ENCODE measurements at places on chromosomes 1 and 21.

DNA sequence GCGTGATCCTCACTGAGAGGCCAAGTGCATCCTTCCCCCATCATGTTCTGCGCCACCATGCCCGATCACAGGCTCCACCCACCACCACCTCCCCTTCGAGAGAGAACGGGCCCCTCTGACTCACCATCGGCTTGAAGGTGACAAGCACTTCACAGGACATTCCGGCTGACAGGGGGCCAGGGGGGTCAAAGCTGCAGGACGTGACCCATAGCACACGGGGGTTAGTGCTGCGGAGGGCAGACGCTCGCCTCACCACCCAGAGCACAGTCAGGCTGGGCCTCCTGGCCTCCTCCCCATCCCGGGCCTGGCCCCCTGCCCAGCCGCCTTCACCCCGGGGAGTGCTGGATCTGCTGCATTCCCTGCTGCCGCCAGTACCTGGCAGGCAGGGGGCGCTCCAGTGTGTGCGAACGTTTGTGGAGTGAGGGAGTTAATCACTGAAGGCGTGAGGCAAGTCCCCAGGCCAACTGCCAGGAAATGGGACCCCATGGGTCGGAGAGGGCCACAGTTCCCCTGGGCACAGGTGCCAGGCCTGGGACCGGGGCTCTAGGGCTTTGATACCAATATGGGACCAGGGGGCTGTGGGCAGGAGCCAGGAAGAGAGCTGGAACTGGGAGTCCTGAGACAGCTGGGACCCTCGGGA is 40.9 kb upstream of the TMEM52 start:
- DNase-seq: peak; percentile 16

DNA sequence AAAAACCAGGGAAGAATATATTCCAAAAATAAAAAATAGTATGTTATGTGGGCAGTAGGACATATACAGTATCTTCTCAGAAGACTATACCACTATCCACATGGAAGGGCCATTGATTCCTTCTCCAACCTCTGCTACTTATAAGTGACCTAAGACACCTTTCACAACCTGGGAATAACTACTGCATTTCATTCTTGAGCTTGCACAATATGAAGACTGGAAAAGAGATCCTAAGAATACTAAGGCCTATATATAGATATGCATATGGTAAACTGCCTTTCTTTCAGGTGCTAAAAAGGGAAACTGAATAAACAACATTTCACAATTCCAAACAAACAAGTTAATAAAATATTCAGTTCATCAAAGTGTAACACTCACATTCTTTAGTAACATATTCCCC is 32.0 kb upstream of the SDC3 start:
- DNase-seq: no peak

DNA sequence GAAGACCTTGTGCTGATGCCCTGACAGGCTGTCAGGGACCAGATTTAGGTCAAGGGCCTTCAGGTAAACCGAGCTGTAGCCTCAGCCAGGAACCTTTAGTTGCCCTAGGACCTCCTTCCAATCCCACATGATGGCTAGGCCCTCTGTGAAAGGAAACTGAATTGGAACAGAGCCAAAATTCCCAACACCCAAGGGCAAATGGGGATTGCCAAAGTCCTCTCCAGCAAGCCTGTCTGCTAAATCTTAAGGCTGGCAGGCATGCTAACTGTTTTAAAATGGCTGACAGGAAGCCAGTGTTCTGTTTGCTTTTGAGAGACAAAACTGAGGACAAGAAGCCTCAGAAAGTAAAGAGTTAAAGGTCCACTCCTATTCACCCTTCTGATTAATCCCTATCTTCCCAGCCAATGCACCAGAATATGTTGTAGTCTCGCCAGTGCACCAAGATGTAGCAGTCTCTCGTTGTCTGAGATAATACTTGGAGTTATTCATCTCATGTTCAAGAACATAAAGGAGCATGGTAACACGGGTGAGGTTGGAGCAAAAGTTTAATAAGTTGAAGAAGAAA is 35.1 kb downstream of the MSTO1 start:
- no peak for DNase-seq

GRCh38 chr1:59976194-59977074 is 49.9 kb upstream of the CYP2J2 start:
- peak; percentile 13 for DNase-seq

GRCh38 chr1:200888349-200888838 is 6.3 kb upstream of the INAVA start:
- peak; percentile 47 for DNase-seq

DNA sequence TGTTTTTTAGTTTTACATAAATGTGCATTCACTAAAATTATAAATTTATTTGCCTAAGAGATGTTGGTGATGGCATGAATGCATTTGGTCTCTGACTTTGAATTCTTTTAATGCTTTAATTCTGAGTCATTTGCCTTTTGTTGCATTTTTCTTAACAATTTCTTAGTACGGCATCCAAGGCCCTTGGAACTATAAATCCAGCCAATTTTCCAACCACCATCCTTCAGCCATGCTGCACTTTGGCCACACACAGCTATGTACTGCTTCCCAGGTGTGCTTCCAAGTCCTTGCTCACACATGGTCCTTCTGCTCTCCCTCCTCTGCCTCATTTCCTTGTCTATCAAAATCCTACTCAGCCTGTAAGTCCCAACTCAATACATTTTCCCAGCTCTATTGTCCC is 161.0 kb downstream of the DHRS3 start:
- no peak for DNase-seq

DNA sequence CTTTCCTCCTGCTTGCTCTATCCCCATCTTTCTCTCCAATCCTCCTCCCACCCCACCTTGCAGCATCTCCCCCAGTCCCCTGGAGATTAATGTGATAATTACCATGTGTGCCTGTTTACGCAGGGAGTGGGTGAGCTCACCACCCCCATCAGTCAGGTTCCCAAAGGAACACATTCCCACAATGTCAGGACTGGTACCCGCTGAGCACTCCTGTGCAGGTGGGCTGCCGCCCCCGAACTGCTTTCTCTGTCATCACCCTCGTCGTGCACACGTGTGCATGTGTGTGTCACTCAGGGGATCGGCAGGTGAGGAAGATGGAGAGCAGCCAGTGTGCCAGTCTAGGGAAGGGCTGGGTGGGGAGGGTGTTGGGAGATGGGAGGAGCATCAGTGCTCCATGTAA is 163.4 kb downstream of the CACNA1E start:
- no peak for DNase-seq

GRCh38 chr1:175116903-175117302 is 49.3 kb downstream of the TNN start:
- DNase-seq: no peak

DNA sequence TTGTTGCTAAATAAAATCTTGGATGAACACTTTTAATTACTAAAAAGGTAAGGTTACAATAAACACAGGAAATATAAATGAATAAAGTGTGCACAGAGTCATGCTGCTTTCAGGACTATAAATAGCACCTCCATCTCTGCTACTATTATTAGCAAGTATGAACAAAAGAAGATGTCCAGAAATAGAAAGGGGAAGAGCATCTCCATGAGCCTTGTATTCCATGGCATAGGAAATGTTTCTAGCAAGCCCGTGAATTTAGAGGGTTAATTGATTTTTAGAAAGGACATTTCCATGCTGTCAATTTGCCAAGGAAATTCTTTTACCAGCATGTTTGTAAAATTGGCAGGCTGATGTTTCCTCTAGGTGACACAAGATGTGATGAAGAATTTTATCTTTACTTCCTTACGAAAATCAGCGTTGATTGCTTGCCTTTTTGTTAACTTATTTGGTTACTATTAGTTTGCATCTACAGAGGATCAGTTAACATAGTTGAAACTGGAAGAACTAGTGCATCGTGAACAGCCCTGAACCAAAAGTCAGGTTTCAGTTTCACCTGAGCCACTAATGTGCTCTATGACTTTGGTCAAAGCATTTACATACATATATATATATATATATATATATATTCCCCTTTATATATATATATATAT is 45.3 kb downstream of the NR5A2 start:
- DNase-seq: no peak

GRCh38 chr1:37484325-37485051 is 10.1 kb downstream of the ZC3H12A start:
- no peak for DNase-seq

DNA sequence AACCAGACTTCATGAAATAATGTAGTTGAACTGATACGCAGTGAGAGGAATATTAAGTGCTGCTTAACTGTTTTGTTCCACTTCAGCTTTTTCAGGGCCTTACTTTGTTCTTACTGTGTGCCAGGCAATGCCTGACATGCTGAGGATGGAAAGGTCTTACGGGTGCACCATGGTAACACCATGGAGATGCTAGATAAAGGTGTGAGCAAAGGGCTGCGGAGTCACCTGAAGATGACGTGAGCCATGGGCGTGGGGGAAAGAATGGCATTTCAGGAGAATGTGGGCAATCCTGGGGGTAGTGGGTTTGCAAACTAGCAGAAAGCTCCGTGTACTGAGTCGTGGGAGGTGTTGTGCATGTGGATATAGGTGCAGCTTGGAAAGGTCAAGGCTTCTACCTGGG is 27.3 kb downstream of the MAN1C1 start:
- DNase-seq: no peak

DNA sequence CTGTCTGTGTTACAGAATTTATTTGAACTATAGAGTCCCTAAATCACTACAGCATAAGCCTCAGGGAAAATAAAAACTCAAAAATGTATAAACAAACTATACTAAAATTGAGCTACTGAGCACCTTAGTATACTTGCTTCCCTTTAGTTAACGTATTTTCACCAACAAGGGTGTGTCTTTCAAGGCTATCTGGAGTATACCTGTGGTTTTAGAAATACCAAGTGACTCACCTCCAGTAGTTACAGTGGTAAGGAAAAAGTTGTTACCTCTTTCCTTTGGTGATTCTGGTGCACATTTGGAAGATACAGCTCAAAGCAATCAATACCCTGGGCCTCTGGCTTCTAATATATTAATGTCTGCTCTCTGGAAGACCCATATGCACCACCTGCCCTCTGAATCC is 68.0 kb upstream of the C1orf105 start:
- no peak for DNase-seq

DNA sequence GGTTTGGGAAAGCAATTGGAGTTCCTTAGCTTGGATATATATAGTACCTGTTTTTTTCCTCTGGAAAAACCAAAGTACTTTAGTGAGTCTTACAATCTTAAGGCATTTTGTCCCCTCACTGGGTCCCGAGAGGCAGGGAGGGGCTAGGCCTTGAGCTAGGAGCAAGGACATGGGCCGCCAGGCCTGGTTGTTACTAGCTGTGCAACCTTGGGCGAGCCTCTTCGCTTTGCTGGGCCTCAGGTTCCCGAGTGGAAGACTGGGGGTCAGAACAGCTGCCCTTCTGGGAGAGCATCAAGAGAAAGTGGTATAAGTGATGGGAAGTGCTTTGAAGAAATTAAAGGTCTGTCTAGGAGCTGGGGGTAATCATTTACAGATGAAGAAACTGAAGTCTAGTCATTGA is 553.2 kb downstream of the KIF26B start:
- DNase-seq: no peak

GRCh38 chr1:45116340-45116739 is 90.1 kb downstream of the ZSWIM5 start:
- no peak for DNase-seq

- DNase-seq: no peak
Measured at GRCh38 chr1:244111027-244111426, 59.9 kb downstream of the ZBTB18 start.

- peak; percentile 14 for DNase-seq
Measured at GRCh38 chr1:192809307-192810252, 741 bp downstream of the RGS2 start.

DNA sequence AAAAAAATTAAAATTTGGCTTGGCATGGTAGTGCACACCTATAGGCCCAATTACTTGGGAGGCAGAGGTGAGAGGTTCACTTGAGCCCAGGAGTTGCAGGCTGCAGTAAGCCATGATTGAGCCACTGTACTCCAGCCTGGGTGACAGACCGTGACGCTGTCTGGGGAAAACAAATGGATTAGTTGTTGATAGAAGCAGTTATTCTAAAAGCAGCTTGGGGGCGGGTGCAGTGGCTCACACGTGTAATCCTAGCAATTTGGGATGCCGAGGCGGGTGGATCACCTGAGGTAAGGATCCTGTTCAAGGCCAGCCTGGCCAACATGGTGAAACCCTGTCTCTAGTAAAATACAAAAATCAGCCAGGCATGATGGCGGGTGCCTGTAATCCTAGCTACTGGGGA is 40.3 kb downstream of the KIF1B start:
- DNase-seq: no peak

- no peak for DNase-seq
Measured at GRCh38 chr1:106022312-106022902, 1034.1 kb upstream of the PRMT6 start.

- DNase-seq: no peak
Measured at GRCh38 chr1:156866249-156866909, 5.7 kb downstream of the NTRK1 start.
